Stimulated activated CD4-positive, alpha-beta T cell treated with anti-CD3 and anti-CD28 coated beads, Interleukin-2, amount 100 ng/mL, for 48 hours (primary cell): ENCODE measurements at places on chromosomes 12 and 14.
A peak's percentile ranks its signal among the peaks of the same experiment; 100 is the strongest.

- DNase-seq = no peak
Observed at GRCh38 chr14:95015046-95015445, 142.3 kb downstream of the DICER1 start.

- DNase-seq = peak; percentile 5
Observed at GRCh38 chr12:78229591-78230101, 399.0 kb downstream of the NAV3 start.

DNA sequence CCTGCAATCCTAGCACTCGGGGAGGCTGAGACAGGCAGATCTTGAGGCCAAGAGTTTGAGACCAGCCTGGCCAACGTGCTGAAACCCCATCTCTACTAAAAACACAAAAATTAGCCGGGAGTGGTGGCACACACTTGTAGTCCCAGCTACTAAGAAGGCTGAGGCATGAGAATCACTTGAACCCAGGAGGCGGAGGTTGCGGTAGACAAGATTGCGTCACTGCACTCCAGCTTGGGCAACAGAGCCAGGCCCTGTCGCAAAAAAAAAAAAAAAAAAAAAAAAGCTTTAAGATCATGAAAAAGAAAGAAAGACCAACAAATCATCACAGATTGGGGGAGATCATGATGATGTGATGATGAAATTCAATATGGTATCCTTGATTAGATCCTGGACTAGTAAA lies 30.6 kb downstream of the WDR89 start:
- DNase-seq = no peak

DNA sequence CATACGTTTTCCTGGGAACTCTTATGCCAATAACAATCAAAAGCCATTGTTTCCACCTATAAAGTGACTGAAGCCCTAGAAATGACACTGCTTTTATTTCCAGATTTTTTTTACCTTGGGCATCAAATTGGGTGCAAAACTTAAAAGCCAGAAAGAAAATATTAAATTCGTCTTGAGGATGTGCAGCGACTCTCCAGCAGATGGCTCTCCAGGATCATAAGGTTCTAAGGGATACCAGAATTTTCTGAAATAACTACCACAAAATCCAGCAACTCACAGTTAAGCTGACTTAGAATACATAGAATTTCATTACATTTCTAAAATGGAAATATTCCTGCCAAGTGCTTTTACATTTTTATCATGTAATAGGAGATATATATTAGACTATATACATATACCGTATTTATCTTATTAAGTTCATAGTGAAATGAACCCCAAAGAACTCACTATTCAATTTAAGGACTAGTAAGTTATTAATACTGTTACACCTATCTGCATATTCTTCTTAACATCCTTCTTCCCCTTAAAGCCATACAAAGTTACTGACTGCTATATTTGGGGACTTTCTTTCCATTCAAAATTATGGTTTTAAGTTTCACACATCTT lies 44.0 kb downstream of the ARMH4 start:
- DNase-seq = peak; percentile 25

- DNase-seq = peak; percentile 81
Observed at GRCh38 chr12:113135178-113136127, at the start of gene RASAL1. RASAL1 (minus strand) TSS chr12:113135761; CDS start chr12:113135462, 299 bp downstream.

GRCh38 chr12:84973026-84973425 lies 60.4 kb upstream of the SLC6A15 start:
- no peak for DNase-seq

- DNase-seq = no peak
Observed at GRCh38 chr12:98592825-98593322, 612 bp upstream of the SLC25A3 start.

- DNase-seq = no peak
Observed at GRCh38 chr14:26928019-26928418, 330.2 kb upstream of the NOVA1 start.

DNA sequence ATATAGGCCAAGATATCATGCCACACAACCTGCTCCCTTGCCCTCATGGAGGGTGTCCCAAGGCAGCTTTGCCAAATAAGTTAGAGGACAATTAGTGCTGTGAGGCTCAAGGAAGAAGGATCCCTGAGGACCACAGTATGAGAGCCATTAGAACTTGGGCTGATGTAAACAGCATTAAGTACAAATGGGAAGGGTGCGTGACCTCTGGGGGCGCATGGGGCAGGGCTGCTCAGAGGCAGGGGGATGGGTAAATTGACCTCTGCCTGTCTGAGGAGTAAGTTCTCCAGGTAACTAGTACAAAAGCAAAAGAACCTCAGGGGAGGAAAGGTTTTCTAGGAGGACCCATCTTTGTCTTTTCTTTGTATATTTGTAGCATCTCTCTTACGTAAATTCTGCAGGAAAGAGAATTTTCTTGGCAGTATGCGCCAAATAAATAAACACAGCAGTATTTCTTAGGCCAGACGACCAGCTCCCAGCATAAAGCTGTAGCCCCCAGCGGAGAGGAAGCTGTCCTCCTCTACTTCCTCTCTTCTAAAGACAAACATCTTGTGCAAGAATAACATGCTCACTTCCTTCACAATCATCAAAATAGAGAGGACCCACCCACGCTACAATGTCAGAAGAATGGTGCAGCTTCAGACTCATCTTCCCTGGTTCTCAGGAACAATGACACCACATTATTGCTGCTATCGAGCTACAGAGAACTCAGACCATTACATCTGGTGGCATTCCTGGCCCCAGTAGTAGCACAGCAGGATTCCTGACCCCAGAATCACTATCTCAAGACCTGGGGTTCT lies 16.4 kb upstream of the VWF start:
- peak; percentile 20 for DNase-seq

- no peak for DNase-seq
Observed at GRCh38 chr14:92316937-92317336, 6.0 kb upstream of the SLC24A4 start.

DNA sequence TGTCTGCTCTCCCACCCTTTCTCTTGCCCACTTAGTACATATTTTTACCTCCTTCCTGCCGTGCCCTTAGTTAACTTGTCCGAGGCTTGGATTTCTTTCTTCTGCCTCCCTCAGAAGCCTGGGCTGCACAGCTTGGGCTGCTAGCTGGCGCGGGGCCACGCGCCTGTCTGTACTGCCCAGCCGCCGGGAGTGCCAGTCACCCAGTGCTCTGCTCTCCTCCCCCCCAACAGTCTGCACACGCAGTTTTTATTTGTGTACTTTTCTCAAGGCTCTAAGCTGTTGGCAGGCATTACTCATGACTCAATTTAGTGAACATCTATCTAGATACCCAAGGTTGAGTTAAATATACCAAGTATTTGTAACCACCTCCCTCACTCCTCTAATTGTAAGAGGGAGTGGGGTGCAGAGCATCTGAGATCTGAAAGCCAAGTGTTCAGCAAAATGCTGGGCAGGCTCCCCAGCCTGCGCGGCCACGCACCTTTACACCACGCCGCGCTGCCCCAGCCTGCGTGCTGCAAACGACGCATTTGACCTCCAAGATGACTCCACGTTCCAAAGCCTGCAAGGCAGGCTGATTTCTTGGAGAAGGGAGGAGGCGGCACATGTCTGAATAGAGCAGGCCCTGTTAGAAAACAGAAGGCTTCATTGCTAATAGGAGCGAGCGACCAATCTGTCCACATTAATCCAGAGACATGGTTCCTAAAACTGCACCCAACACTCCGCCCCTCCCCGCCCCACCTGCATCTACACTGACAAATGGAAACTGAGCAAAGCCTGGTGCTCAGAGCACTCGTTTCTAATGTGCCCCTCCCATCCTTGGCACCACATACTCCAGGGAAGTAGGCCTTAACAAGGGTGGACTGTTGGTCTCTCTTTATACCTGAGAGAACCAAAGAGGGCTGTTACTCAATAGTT lies 18.2 kb upstream of the CACNA2D4 start:
- no peak for DNase-seq

- no peak for DNase-seq
Observed at GRCh38 chr14:104432611-104433231, 146.8 kb upstream of the C14orf180 start.

- no peak for DNase-seq
Observed at GRCh38 chr12:68981516-68981915, 48.5 kb upstream of the CPM start.

GRCh38 chr12:106669216-106669615 lies 86.4 kb downstream of the RFX4 start:
- DNase-seq = no peak

DNA sequence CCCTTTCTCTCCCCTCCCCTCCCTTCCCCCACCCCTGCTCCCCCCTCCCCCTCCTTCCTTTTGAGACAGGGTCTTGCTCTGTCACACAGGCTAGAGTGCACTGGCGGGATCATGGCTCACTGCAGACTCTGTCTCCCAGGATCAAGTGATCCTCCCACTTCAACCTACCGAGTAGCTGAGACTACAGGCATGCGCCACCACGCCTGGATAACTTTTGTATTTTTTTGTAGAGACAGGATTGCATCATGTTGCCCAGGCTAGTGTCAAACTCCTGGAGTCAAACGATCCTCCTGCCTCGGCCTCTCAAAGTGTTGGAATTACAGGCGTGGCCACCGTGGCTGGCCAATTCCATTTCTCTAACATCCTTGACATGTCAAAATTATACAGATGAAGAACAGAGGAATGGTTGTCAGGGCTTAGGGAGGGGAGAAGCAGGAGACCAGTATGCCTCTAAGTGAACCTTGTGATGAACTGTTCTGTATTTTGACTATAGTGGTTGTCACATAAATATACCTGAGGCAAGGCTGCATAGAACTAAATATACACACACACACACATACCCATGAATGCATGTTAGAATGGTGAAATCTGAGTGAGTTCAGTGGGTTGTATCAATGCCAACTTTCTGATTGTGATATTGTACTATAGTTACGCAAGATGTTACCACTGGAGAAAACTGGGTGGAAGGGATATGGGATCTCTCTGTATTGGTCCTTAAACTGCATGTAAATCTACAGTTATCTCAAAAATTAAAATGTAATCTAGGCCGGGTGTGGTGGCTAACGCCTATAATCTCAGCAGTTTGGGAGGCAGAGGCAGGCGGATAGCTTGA lies 3.6 kb upstream of the CFAP73 start:
- DNase-seq = no peak

DNA sequence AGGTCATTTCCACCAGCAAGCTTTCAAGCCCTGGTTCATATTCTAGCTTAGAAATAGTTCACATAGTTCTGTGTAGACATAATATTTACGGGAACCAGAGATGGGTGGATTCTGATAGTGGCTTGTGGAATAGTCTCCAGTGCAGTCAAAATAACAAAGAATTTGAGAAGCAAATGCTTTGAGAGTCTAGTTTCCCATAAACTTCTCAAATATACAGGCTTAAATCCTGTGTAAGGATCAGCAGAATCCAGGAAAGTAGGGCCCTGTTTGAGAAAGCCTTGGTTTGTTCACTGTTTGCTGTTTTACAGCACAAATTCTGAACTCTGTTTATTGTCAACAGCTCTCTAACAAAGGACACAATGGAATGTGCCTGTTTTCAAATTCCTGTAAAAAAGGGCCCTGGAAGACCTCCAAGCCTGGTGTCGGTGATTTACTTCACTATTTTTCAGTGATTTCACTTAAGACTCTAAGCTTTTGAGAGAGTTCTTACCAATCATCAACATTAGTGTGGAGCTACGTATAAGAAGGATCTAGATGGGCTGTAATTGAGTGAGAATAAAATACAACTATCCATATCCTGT lies 11.4 kb upstream of the FOS start:
- DNase-seq = no peak

- DNase-seq = no peak
Observed at GRCh38 chr12:23504641-23505399, 444.6 kb downstream of the SOX5 start.

DNA sequence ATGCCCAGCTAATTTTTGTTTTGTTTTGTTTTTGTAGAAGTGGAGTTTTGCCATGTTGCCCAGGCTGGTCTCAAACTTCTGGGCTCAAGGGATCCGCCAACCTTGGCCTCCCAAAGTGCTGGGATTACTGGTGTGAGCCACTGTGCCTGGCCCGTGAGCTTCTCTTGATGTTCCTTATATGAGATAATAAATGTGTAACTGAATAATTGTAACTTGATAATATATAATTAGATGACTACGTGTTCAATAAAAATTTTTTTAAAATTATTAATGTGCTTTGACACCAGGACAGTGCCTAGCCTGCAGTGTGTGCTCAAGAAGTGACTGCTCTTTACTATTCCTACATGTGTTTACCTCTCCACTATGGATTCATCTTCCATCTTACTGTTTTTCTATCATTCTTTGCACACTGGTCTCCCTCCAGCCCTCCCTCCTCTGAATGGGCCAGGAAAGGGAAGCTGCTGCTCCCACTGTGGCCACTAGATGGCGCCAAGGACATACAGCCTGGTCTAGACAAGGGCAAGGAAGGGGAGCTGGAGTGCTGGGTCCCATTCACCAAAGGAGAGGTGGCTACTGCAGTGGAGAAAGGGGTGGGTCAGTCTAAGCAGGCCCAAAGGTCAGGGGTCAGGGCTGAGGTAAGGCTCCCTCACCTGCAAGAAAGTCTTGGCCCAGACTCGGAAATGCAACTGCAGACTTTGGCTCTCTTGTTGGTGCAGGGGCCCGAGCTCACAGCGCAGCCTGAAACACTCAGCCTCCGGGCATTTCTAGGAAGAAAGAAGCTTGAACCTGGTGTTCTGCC lies 14.7 kb upstream of the ZNF385A start:
- peak; percentile 90 for DNase-seq

GRCh38 chr12:56723889-56724700 lies 1.0 kb downstream of the NACA start:
- DNase-seq = no peak

- DNase-seq = no peak
Observed at GRCh38 chr14:68631394-68632053, 161.3 kb downstream of the ZFP36L1 start.

DNA sequence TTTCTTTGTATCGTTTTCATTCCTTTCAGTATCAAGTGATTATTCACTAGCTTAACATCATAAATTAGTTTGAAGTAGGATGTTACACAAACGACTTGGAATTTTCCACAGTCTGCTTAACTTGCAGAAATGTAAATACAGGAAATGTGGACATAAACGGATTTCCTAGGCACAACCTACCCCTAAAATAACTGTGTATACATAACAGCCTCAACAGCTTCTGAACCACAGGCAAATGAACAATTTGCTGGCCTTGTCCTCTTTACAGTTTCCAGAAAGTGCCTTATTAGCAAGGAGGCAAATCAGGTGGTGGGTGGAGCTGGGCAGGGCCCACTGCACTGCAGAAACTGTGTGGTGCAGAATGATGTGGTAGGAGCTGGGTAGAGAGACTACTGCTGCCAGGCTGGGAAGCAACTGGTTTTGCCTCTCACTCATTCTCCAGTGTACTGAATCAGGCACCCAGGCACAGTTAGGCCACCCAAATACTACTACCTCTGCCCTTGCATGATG lies 14.1 kb downstream of the DRAM1 start:
- DNase-seq = no peak

GRCh38 chr14:83164591-83164990 lies 1630.9 kb upstream of the SEL1L start:
- DNase-seq = no peak

DNA sequence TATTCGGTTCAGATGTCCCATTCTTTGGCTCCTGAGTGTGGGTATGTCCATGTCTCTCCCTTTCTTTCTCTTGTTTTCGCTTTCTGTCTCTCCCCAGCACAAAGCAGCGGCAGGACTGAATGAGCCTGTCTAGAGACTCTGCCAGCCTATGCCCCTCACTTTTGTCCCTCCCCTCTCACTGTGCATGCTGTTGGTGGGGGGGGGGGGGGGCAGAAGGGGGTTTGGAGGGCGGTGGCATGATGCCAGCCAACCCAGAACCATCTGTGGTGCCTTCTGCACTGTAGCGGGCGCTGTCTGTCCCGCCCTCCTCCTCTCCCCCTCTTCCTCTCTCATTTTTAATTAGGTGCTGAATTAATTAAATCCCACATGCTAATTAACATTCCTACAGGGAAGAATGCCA lies 17.7 kb downstream of the NGDN start:
- no peak for DNase-seq
